ENCODE measurements at places on chromosomes 5 and 9. TPM values are rescaled to one million over a fixed set of nuclear protein-coding genes. Genes with fewer than 3 reads are reported as not detected.

GRCh38 chr9:72635197-72635596, 113.8 kb downstream of the TMC1 start:
- DNase-seq, result no peak
- H3K27me3 ChIP-seq, result no peaks in the 10 kb centered on the region
- no peak overlapping the region for H3K27ac ChIP-seq
- H3K4me1 ChIP-seq, result no peaks in the 10 kb centered on the region
- H3K36me3 ChIP-seq, result no peaks in the 10 kb centered on the region

DNA sequence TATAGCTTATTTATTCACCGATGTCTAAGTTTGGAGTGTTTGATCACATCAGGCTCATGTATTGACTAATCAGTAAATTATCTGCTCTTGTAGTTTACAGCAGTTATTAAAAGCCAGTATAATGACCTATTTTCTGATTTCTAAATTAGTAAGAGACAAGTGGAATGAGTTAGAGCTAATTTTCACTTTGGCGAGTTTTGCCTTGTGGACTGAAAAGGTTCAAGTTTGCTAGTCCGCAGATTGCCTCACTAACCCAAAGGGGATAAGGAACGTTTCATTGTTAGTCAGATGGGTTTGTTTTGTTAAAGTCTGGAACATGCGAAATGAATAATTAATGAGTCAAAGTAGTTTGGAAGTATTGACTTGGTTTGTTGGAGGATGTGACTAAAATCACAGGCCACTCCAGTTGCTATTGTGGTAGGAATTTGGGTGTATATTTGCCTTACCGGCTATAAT, 40.1 kb downstream of the SMARCA2 start:
- DNase-seq, result no peak
- no peak overlapping the region for H3K27ac ChIP-seq
- H3K4me1 ChIP-seq, result no peaks in the 10 kb centered on the region
- no peak overlapping the region for H3K4me3 ChIP-seq
- no peaks in the 10 kb centered on the region for H3K36me3 ChIP-seq
- H3K27me3 ChIP-seq, result no peaks in the 10 kb centered on the region

GRCh38 chr9:114027863-114028465, 50.1 kb downstream of the AMBP start:
- no peaks in the 10 kb centered on the region for H3K27me3 ChIP-seq
- no peak overlapping the region for H3K4me3 ChIP-seq
- H3K4me1 ChIP-seq, result no peaks in the 10 kb centered on the region
- DNase-seq, result peak; percentile 7
- H3K36me3 ChIP-seq, result no peaks in the 10 kb centered on the region
- no peak overlapping the region for H3K27ac ChIP-seq

DNA sequence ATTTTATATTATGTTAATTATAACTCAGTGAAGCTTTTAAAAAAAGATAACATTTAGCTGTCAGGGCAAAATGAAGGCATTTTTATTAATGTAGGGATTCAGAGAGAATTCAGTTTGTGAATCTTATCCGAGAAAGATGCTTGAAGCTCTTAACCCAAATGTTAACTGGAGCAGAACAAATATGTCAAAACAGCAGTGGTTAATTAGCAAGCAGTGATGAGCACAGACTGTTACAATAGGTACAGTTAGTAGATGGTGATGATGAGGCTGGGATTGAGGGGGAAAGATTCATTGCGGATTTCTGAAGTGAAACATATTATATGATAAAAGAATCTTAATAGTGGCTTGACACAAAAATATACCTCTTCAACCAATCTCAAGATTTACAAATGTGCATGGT, 356.7 kb downstream of the DIRAS2 start:
- no peaks in the 10 kb centered on the region for H3K27me3 ChIP-seq
- DNase-seq, result no peak
- no peak overlapping the region for H3K4me3 ChIP-seq

- no peak for DNase-seq
- H3K27me3 ChIP-seq, result no peaks in the 10 kb centered on the region
- no peaks in the 10 kb centered on the region for H3K4me1 ChIP-seq
- H3K36me3 ChIP-seq, result no peaks in the 10 kb centered on the region
- no peak overlapping the region for H3K4me3 ChIP-seq
- no peak overlapping the region for H3K27ac ChIP-seq
These were observed 14.4 kb downstream of the CARD19 start for GRCh38 chr9:93110311-93110855.

- H3K27me3 ChIP-seq, result no peaks in the 10 kb centered on the region
- peaks cover 6% of the 10 kb centered on the region for H3K4me1 ChIP-seq
- no peaks in the 10 kb centered on the region for H3K36me3 ChIP-seq
- H3K4me3 ChIP-seq, result no peak overlapping the region
- DNase-seq, result no peak
- H3K27ac ChIP-seq, result no peak overlapping the region
These were observed 8.9 kb upstream of the DPP7 start for GRCh38 chr9:137123468-137123837.

GRCh38 chr9:101132801-101133200, 104.3 kb downstream of the PLPPR1 start:
- no peaks in the 10 kb centered on the region for H3K4me1 ChIP-seq
- no peaks in the 10 kb centered on the region for H3K36me3 ChIP-seq
- no peak overlapping the region for H3K27ac ChIP-seq

DNA sequence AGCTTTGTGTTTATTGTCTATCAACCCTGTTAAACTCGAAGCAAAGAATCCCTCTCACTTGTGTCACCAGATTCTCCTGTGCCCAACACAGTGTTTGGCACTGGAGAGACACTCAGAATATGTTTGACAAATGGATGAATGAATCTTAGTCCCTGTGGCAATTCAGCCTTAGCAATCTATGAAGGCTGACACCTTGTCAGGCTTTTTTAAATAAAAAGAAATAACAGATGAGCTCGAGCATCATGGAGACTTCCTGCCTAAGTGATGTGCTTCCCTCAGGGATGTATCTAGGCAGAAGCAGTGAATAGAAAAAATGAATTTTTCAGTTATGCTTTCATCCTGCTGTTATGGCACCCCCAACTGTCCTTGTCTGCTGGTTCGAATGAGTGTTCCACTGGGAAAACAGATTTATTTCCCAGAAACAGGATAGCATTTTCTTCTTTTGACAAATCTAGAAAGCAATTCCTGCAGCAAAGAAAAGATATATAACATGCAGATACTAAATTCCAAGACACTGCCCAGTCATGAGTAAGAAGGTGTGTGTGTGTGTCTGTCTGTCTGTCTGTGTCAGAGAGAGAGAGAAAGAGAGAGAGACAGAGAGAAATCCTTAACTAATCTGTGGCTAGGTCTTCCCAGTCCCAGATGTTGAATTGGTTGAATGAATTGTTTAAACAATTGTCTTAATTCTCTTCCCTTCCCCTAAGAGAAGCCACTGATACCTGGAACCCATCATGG, 16.7 kb downstream of the MAMDC2 start:
- no peak for DNase-seq
- H3K4me3 ChIP-seq, result no peak overlapping the region
- no peaks in the 10 kb centered on the region for H3K27me3 ChIP-seq
- H3K36me3 ChIP-seq, result no peaks in the 10 kb centered on the region
- no peaks in the 10 kb centered on the region for H3K4me1 ChIP-seq

- no peak overlapping the region for H3K27ac ChIP-seq
- H3K27me3 ChIP-seq, result no peaks in the 10 kb centered on the region
- no peak for DNase-seq
- H3K4me1 ChIP-seq, result no peaks in the 10 kb centered on the region
- H3K36me3 ChIP-seq, result no peaks in the 10 kb centered on the region
- H3K4me3 ChIP-seq, result no peak overlapping the region
These were observed 49.5 kb downstream of the C7 start for GRCh38 chr5:40958811-40959210.

DNA sequence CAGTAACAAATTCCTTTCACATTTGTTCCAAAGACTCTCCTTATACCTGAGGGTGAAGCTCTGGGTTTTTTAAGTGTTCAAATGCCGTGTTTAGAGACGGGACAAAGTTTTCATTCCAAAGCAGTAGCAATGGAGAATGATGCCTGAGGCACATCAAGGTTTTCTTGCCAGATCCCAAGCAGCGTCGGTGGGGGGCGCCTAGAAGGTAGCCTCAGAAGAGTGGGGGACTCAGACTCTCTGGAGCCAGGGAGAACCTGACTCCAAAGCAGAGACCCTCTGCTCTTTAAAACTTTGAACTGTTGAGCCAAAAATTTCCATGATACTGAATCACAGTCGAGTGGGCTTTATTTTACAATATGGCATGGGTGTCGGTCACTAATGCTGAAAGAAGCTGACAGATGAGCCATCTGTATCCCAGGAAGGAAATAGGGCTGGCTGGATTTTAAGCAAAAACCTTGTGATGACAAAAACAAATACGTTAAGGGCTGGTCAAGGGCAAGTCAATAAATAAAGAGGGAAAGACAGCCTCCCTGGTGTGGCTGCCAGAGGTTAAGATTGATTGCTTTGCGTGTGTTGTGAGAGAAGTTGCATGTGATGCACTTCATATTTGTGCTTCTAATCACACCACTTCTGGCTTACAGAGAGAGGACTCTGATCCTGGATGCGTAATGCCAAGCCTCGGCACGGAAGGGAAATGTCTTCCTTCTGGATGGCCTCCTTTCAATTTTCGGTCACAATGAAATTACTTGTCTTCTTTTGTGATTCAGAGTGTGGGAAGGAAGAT, 161.1 kb upstream of the EFNA5 start:
- DNase-seq, result no peak
- no peak overlapping the region for H3K4me3 ChIP-seq
- no peaks in the 10 kb centered on the region for H3K27me3 ChIP-seq
- H3K27ac ChIP-seq, result no peak overlapping the region

GRCh38 chr9:114290561-114290986, 32.3 kb upstream of the ORM1 start:
- no peaks in the 10 kb centered on the region for H3K4me1 ChIP-seq
- no peak overlapping the region for H3K27ac ChIP-seq

DNA sequence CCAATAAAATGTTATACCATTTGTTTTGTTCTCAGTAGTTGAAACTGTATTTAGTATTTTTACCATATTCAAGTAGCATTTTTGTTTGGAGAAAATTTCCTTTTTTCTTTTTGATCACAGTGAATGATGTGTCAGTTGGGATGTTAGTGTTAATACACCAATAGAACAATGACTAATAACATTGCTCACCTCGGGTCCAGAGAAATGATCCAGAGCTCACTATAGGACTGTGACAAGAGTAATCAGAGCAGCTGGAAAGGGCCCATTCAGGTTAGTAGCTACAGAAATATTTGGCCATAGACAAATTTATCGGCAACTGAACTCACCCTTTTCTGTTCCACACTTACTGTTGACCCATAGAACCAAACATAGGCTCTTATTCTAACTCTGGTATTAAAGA, 989.2 kb downstream of the TLE4 start:
- no peak overlapping the region for H3K27ac ChIP-seq
- no peaks in the 10 kb centered on the region for H3K27me3 ChIP-seq
- no peak for DNase-seq
- H3K4me1 ChIP-seq, result no peaks in the 10 kb centered on the region

GRCh38 chr9:20903212-20903611, 128.2 kb downstream of the HACD4 start:
- peak; percentile 24 for DNase-seq
- no peaks in the 10 kb centered on the region for H3K27me3 ChIP-seq
- H3K4me1 ChIP-seq, result no peaks in the 10 kb centered on the region
- H3K4me3 ChIP-seq, result no peak overlapping the region
- no peaks in the 10 kb centered on the region for H3K36me3 ChIP-seq

GRCh38 chr9:137851516-137852267, 25.9 kb upstream of the CACNA1B start:
- H3K27me3 ChIP-seq, result no peaks in the 10 kb centered on the region
- H3K4me1 ChIP-seq, result no peaks in the 10 kb centered on the region
- H3K27ac ChIP-seq, result no peak overlapping the region
- H3K4me3 ChIP-seq, result no peak overlapping the region
- DNase-seq, result no peak

GRCh38 chr5:160492565-160492964, 70.9 kb downstream of the PTTG1 start:
- no peak overlapping the region for H3K4me3 ChIP-seq
- H3K27me3 ChIP-seq, result no peaks in the 10 kb centered on the region
- DNase-seq, result no peak
- no peaks in the 10 kb centered on the region for H3K4me1 ChIP-seq
- no peak overlapping the region for H3K27ac ChIP-seq

DNA sequence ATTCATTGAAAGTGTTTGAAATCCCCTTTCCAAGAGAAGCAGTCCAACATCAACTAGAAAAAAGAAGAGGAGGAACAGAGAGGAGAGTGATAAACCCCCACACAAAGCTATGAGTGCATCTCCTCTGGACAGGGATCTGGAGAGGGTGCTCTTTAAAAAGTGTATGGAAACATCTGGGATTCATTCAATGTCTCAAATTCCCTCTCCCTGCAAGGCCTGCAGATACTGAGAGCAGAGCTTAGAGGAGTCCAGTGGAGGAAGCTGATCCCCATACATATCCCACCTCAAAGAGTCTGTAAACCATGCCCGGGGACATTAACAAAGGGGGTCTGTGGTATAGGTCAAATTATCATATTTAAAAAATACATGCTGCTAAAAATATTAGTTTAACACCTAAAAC, 2.2 kb downstream of the SPOCK1 start:
- H3K4me1 ChIP-seq, result no peaks in the 10 kb centered on the region
- DNase-seq, result no peak
- peaks cover 19% of the 10 kb centered on the region for H3K27me3 ChIP-seq

DNA sequence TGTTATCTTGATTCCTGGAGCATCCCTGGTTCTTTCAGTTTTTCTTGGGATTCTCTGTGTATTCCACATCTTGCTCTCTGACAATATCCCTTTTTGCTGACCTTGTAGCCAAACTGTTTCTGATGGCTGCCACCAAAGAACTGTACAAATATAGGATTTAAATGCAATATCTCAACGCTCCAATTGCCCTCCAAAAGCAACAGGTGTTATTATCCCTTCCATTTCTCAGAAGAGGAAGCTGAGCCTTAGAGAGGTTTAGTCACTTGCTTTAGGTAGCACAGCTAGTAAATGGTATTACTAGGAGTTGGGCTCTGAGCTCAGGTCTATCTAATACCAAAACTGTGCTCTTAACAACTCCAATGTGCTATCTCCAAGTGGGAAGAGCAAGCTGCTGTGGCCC, 24.2 kb upstream of the HAND1 start:
- no peaks in the 10 kb centered on the region for H3K4me1 ChIP-seq
- H3K27ac ChIP-seq, result no peak overlapping the region
- DNase-seq, result no peak
- no peak overlapping the region for H3K4me3 ChIP-seq
- no peaks in the 10 kb centered on the region for H3K27me3 ChIP-seq

GRCh38 chr5:148085977-148086705, 22.4 kb downstream of the SPINK5 start:
- no peak overlapping the region for H3K27ac ChIP-seq
- H3K36me3 ChIP-seq, result no peaks in the 10 kb centered on the region
- H3K4me1 ChIP-seq, result no peaks in the 10 kb centered on the region
- no peaks in the 10 kb centered on the region for H3K27me3 ChIP-seq
- DNase-seq, result no peak

MYORG gene
- 68.6 TPM for total RNA-seq

FBP2 gene
- not detected for total RNA-seq

WDR38 gene
- total RNA-seq, result not detected

CRHBP gene
- 0.40 TPM for total RNA-seq

C9 gene
- 0.57 TPM for total RNA-seq

TRIM36 gene
- 26.9 TPM for total RNA-seq

PCDHGA4 gene
- 0.20 TPM for total RNA-seq

FBXW5 gene
- 174 TPM for total RNA-seq

CARD9 gene
- 1.7 TPM for total RNA-seq
